Upper lobe of right lung (tissue), 1 donor: ENCODE measurements at places on chromosomes 16 and 17.
A peak's percentile ranks its signal among the peaks of the same experiment; 100 is the strongest.

GRCh38 chr17:17354560-17355349 lies 51.6 kb downstream of the NT5M start:
- no peaks in the 10 kb centered on the region for H3K36me3 ChIP-seq
- no peak overlapping the region for H3K27ac ChIP-seq
- H3K27me3 ChIP-seq = no peaks in the 10 kb centered on the region
- no peak overlapping the region for H3K4me3 ChIP-seq
- peak; percentile 86 for DNase-seq

- no peak overlapping the region for H3K27ac ChIP-seq
- peaks cover 24% of the 10 kb centered on the region for H3K4me1 ChIP-seq
- H3K4me3 ChIP-seq = no peak overlapping the region
- no peak for DNase-seq
- H3K27me3 ChIP-seq = no peaks in the 10 kb centered on the region
- no peaks in the 10 kb centered on the region for H3K36me3 ChIP-seq
Observed at GRCh38 chr16:85601730-85602401, 11.3 kb upstream of the GSE1 start.

GRCh38 chr17:45288825-45289224 lies 26.9 kb upstream of the SPATA32 start:
- no peaks in the 10 kb centered on the region for H3K27me3 ChIP-seq
- no peak overlapping the region for H3K27ac ChIP-seq
- H3K4me1 ChIP-seq = peaks cover 61% of the 10 kb centered on the region
- no peak for DNase-seq
- no peak overlapping the region for H3K4me3 ChIP-seq
- H3K36me3 ChIP-seq = peaks cover 57% of the 10 kb centered on the region

GRCh38 chr17:40415390-40415789 lies 2.3 kb downstream of the TOP2A start:
- H3K36me3 ChIP-seq = no peaks in the 10 kb centered on the region
- no peaks in the 10 kb centered on the region for H3K27me3 ChIP-seq
- DNase-seq = no peak
- peaks cover 21% of the 10 kb centered on the region for H3K4me1 ChIP-seq
- no peak overlapping the region for H3K4me3 ChIP-seq
- H3K27ac ChIP-seq = no peak overlapping the region

- peak overlapping the region; percentile 97 for H3K27ac ChIP-seq
- no peak for DNase-seq
- H3K36me3 ChIP-seq = no peaks in the 10 kb centered on the region
Observed at GRCh38 chr16:56609463-56609921, 1.1 kb downstream of the MT2A start.
